Karpas-422 (cell line): ENCODE measurements at places on chromosomes 3 and 15.

- no peak for DNase-seq
These were observed 49.0 kb upstream of the CCDC80 start for GRCh38 chr3:112689989-112690388.

- DNase-seq = no peak
These were observed 28.2 kb downstream of the PSMD6 start for GRCh38 chr3:63995086-63995485.

DNA sequence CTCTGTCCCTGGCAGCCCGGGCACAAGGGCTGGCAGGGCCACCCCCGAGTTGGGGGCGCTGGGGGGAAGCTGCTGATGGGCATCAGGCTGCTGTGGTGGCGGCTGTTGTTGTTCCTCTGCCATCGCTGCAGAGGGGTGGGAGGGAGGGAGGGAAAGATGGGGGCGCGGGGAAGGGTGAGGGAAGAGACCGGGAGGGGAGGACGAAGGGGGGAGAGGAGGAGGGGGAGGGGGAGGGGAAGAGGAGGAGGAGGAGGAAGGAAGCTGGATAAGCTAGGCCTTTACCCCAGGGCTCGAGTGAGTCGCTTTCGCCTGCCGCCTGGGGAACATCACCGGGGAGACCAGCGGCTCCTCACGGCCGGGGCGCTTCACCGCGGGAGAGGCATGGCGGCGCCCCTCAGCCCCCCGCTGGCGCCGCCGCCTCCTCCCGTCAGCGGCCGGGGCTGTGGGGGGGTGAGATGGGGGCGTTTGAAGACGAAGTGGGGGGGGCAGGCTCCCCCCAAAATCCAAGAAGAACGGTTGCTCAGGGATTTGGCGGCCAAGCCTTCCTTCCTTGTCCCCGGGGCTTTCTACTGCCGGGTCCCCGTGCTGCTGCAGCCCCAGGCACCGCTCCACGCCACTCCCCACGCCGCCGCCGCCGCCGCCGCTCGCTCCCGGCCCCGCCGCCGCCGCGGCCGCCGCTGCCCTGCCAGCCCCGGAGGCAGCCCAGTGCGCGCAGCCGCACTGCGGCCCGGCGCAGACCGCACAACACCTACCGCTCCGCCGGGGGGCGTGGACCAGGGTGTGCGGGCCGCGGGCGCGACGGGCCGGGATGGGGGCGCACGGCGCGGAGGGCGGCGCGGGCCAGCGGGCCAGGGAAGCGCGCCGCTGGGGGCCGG lies at the start of gene RFX7:
Gene RFX7 (minus strand): TSS at position 717 of the 875 bp plus-strand sequence. CDS start 594 bp downstream, at position 123.
- peak; percentile 90 for DNase-seq

- DNase-seq = no peak
These were observed 193.7 kb downstream of the OTOL1 start for GRCh38 chr3:161690299-161690620.

GRCh38 chr3:42911551-42911950 lies 5.6 kb downstream of the ZNF662 start:
- no peak for DNase-seq

- DNase-seq = no peak
These were observed 36.3 kb upstream of the PPM1L start for GRCh38 chr3:160719710-160720109.
